ENCODE measurements at places on chromosomes 2 and 18. TPM values are rescaled to one million over a fixed set of nuclear protein-coding genes. Genes with fewer than 3 reads are reported as not detected.

ZBTB7C gene
- 0.09 TPM for total RNA-seq

FHOD3 gene
- total RNA-seq, result not detected

CD8A gene
- total RNA-seq, result 756 TPM

PMAIP1 gene
- total RNA-seq, result 64.7 TPM

HSBP1L1 gene
- total RNA-seq, result 1.1 TPM

SIGLEC15 gene
- not detected for total RNA-seq

GKN2 gene
- not detected for total RNA-seq

KCNS3 gene
- total RNA-seq, result not detected

CRYBA2 gene
- not detected for total RNA-seq

Measured in activated CD8-positive, alpha-beta memory T cell treated with anti-CD3 and anti-CD28 coated beads, Interleukin-2, amount 10 ng/mL, durations not matched to agents 7 days and 5 days (primary cell).